Hippocampal formation (tissue), 2 donors: ENCODE measurements at places on chromosomes 5 and 9.

GRCh38 chr5:73155271-73156222 lies 17.4 kb upstream of the TMEM174 start:
- DNase-seq, result no peak

GRCh38 chr5:55063220-55063863 lies 39.1 kb upstream of the GZMA start:
- DNase-seq, result no peak

DNA sequence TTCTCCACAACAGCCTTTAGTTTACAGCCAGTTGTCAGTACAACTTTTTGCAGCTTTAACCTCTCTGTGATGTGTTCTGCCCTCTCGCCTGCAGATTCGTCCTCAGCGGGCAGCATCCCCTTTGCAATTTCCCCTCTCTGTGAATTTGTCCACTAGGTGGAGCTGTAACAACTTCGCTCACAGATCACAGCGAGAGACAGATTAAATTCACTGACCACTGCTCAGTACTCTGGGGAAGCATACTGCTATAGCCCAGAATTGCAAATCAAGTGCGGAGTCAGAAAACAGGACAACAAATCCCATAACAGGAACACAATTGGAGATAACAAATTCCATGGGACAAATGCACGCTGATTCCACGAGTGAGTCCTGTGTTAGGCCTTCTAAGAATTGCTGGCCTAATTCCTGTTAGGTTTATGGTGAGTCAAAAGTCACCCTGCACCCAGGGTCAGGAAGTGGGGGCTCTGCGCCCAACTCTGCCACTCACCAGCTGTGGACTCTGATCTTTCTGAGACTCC lies 2124.9 kb downstream of the MAT2B start:
- DNase-seq, result peak; percentile 48

DNA sequence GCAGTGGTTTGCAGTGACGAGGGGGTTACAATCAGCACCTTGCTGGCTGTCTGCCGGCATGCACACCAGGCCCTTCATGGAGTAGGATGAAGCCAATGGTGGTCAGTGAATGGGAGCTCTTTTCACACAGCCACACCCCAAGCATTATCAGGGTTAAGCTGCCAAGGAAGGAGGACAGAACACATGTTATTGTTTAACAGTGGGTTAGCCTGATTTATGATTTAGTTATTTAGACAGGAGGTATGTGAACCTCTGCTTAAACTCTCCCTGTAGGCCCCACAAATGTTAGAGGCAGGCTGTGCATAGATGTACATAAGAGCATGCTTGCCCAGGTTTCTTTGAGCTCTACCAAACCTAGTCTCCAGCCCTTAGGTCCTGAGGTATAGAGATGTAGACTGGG lies 262.9 kb downstream of the SPOCK1 start:
- no peak for DNase-seq

DNA sequence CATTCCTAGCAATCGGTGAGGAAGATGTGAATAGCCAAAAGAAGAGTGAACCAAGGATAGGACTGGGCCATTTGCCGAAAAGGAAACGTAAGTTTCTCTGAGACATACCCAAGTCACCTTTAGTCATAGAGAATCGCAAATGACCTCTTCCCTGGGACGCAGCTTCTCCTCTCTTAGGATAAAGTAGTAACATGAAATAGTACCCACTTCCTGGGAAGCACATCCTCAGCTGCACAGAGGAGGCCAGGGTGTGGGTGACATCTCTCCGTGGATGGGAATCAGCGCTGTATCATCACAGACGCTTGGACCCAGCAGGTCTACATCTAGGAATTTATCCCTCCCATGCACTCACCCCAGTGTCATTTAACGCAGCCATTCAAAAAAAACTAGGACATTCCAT lies 120.9 kb upstream of the PHYKPL start:
- DNase-seq, result no peak

DNA sequence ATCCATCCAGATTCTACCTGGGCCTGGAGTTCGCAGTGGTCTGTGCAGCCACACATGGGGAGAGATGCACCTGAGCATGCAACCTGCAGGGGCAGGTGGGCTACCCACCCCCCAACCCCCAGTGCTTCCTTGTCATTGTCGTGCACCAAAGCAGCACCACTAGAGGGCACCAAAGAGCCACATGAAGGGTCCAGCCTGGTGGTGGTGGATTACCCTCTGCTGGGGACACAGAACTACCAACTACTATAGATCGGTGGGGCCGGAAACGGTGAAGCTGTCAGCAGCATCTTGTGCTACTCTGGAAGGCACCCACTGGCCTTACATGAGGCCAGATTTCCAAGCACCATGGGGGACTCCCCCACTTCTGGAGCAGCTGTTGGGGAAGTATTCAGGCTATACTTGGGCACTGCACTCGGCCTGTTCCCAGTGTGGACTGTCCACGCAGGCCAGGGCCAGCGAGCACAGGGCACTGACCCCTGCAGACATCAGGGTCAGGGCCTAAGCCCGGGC lies 60.2 kb upstream of the TBC1D2 start:
- DNase-seq, result peak; percentile 58

GRCh38 chr5:158264264-158264663 lies 405.3 kb upstream of the CLINT1 start:
- no peak for DNase-seq

GRCh38 chr9:34253460-34253837 lies 74.6 kb downstream of the UBAP1 start:
- no peak for DNase-seq

- DNase-seq, result no peak
Observed at GRCh38 chr5:41279040-41279439, 65.7 kb upstream of the C6 start.

DNA sequence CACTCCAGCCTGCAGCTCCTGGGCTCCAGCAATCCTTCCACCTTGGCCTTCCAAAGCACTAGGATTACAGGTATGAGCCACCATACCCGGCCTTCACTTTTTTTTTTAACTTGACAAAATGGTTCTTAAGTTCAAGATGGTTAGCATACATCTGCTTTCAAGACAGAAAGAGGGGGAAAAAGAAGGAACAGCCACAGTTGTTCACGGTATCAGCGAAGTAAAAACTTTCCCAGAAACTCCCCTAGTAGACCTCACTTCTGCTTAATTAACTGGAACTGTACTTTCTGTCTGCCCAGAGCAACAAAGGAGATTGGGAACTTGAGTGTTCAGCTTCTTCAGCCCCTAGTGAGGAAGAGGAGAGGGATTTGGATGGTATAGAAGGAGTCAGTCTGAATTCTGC lies 116.7 kb downstream of the UGCG start:
- DNase-seq, result no peak

- DNase-seq, result no peak
Observed at GRCh38 chr5:91848453-91848852, 465.3 kb upstream of the ARRDC3 start.

GRCh38 chr9:100601216-100601615 lies 23.3 kb downstream of the CAVIN4 start:
- no peak for DNase-seq

GRCh38 chr5:171999100-171999499 lies 7.3 kb downstream of the FBXW11 start:
- DNase-seq, result no peak

DNA sequence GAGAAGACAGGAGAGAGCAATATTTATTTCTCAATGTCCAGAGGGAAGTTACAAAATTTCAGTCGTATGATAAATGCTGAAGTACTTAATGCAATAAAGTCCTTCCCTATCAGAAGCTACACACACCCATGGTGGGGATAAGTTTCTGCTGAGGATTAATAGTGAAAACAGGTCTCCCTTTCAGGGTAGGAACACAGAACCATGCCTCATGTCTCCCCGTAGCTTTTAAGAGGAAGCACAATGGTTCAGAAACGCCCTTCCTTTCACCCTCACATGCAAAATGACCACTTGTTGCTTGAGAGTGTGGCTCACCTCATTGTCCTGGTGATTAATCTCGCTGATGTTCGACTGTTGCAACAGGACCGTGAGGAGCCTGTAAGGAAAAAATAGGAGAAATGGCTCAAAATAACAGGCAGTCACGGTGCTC lies 73.6 kb downstream of the ANKRD55 start:
- DNase-seq, result no peak

DNA sequence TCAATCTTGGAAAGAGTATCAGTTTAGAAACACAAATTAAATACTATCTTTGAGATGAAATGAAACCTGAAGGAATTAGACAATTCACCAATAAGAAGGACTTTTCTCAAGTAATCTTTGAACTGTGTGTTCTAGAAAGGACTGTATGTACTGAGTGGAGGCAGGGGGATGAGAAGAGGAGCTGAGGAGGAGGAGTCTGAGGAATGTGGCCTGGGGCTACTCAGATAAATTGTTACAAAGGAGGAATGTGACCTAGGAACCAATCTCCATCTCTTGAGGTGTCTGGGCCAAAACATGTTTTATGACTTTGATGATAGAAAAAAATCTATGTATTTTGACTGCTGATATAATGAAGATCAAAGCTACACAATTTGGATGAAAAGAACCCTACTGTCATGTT lies 124.3 kb upstream of the ANKRD55 start:
- no peak for DNase-seq

DNA sequence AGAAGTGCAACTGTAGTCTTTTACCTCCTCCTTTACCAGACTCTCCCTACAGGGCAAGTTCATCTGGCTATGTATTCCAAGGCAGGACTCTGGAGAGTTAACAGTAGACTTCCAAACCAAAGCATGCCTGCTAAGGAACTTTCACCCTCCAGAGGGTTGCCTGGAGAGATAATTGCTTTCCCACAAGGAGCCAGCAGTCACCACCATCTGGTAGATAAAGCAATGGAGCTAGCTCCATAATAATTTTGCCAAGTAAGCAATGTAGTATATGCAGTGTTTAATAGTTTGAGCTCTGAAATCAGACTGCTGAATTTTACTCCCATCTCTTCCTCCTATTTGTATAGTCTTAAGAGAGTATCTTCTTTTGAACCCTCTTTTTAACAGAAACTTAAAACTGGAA lies 566.8 kb upstream of the PTGER4 start:
- no peak for DNase-seq

DNA sequence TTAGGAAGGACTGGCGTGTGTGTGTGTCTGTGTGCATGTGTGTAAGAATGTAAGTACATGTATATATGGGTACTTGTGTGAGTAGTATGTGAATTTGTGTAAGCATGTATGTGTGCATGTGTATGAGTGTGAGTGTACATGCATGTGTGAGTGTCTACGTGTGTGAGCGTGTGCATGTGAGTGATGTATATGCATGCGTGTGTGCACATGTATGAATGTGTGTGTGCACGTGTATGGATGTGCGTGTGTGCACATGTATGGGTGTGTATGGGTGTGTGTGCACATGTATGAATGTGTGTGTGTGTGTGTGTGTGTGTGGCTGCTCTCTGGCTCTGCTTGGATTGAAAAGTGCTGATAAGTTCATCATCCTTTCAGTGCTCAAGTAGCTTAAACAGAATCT lies 154.5 kb downstream of the TENT4A start:
- no peak for DNase-seq
